ENCODE measurements at places on chromosomes 4 and X.

GRCh38 chr4:73127839-73128453 is 58.4 kb upstream of the COX18 start:
- DNase-seq, result no peak

DNA sequence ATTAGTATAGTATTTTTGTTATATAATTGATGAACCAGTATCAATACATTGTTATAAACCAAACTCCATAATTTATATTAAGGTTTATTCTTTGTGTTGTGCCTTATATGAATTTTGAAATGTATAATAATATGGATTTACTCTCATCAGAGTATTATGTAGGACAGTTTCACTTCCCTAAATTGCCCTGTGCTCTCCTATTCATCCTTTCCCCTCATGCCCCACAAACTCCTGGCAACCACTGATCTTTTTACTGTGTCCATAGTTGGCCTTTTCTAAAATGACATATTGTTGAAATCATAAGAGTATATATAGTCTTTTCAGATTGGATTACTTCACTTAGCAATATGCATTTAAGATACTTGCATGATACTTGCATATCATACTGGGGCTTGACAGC is 958.1 kb upstream of the GRID2 start:
- DNase-seq, result no peak

DNA sequence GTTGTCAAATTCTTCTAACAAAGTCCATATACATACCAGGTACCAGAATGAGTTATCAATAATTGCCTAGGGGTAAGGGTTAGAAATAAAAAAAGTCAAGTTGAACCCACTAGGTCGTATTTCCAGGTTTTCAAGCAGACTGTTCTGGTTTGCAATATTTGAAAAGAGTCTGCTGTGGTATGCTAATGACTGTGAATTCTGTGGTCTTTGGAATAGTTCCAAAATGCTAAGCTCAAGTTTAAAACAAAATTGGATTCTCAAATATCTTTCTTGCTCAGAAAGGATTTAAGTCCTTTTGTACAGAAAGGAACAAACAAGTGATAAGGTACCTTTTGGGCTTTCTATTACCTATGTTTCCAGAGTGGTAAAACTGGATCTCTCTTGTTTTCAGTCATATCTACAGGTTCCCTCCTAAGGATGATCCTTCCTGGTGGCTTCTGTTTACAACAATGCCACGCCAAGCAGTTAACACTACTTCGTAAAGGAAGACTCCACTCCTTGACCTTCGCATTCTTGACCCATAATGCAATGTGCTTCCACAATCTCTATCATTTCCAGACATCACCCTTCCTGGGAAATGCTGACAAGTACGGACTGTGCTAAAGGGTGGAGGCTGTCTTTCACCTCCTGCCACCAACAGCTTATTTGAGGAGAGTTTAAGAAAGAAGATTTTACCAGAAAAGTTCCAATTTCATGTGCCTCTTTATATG is 531.7 kb upstream of the FTHL17 start:
- no peak for DNase-seq

- no peak for DNase-seq
Observed at GRCh38 chr4:85486425-85487086, 11.6 kb downstream of the ARHGAP24 start.

DNA sequence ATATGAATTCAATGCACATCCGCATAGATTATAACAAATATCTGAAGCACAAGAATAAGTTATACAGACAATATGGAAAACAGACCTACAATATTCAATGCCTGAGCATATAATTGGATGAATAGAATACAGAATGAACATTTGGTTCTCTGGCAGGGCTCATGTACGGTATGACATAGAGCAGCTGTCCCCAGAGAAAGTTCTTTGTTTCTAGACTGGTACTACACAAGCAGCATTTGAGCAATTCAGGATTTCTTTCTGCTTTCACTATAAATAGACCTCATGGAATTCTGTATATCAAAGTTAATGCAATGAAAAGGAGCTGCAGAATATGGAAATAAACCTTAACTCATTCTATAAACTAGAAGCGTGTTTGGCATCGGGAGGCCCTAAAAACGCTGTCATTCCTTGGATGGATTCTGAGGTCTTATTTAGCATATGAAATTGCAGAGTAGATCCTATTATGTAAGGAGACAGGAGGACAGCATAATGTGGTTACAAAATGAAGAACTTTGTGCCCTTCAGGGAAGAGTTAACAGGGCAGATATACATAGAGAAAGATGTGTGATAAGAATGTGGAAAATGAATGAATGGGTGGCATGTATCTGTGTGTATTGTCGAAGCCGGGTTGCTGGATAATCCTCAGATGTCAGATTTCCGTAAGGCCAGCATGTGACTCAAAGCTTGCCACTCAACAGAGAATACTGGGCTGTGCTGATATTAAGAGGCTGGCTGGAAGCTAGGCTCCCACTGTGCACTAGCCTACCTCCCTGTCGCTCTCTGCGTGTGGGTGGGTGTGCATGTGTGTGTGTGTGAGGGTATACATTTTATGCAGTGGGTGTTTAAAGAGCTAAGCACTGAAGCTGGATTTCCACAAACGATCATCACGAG is 103.3 kb upstream of the SLC4A4 start:
- DNase-seq, result no peak

DNA sequence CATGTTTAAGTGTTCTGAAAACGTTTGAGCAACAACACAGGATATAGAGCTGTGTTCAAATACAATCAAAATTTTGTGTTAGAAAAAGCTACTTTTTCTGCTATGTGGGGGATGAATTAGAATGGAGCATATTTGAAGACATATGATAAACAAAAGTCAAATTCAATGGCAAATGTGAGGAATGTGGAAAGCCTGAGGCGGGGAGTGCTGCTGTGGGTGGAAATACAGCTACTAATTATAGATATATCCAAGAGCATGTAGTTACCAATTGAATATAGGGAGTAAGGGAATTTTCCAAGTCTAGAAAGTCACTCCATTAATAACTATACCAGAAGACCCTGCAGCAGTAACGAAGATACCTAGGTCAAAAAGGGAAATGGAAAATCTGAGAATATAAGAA is 2370.4 kb upstream of the TENM3 start:
- DNase-seq, result no peak

- DNase-seq, result no peak
Observed at GRCh38 chrX:96027407-96027806, 657.2 kb upstream of the DIAPH2 start.

GRCh38 chr4:102497986-102498385 is 3.2 kb upstream of the NFKB1 start:
- no peak for DNase-seq

DNA sequence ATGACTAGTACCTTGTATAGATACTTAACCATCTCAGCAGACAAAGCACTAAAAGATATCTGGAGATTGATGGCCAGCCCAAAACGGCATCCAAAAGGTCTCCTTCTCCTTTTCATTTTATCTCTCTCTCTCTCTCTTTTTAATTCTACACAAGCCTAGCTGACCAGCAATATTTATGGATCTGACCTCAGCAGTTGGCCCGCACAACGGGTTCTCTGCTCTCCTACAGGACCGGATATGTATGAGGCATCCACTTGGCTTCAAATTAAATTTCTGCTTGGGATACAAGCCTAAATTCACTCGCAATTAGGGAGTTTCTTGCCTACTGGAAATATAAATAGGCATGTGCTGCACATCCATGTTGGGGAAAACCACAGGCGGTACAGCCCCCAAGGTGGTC is 22.5 kb upstream of the CT55 start:
- no peak for DNase-seq

DNA sequence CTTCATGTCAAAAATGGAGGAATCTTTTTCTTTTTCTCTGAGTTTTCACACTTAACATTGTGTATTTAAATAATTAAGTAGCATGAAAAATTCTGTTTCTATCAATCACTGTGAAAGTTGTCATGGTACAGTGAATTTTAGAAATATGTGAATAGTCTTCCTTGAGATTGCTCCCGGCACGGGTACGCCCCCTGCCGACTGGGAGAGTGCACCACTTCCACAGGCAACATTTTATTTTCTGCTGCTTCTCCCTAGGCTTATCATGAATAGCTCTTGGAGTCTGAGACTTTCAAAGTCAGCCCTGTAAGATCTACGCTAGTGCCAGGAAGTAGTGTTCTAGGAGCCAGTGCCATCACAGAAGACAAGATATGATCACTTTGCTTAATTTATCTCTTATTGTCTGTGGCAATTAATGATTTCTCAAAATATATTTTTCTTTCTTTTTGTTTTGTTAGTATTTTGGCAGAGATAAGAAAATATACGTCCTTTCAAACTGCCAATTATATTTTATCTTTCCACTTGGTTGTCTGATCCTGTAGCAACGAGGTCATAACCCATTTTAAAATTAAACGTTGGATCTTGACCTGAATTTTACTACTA is 763.8 kb upstream of the AADAT start:
- peak; percentile 1 for DNase-seq

DNA sequence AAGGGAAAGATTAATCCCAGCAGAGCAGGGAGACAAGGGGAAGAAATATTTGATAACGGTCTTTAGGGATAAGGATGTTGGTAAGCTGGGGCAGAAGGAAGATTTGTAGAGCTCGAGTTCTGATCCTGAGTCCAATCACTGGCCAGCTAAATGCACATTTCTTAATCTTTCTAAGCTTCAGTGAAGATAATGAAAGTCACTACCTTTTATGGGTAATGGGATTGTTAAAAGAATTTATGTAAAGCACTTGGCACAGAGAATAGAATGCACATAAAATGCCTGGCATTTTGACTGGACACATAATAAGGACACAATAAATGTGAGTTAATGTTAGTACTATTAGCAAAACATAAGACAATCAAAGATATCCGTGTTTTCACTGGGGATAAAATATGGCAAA is 43.3 kb downstream of the NCAPG start:
- DNase-seq, result no peak

- no peak for DNase-seq
Observed at GRCh38 chr4:56438766-56439165, 2.7 kb downstream of the PAICS start.

- peak; percentile 26 for DNase-seq
Observed at GRCh38 chrX:51395810-51396728, 63.4 kb downstream of the NUDT10 start.

DNA sequence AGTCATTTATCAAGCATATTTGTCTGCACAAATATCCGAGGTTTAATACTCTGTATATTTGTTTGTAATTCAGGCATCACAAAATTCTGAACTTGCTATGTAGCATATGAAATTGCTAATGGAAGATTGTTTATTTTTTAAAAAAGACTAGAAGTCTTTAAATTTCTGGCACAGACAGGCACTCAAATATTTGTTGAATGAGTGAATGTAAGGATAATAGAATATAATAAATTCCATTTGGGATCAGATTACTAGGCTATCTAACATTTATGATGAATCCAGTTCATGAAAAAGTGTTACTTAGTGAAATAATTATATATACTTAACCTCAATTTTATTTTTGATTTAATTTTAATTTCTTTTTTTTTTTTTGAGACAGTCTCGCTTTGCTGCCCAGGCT is 30.4 kb upstream of the TEC start:
- no peak for DNase-seq

DNA sequence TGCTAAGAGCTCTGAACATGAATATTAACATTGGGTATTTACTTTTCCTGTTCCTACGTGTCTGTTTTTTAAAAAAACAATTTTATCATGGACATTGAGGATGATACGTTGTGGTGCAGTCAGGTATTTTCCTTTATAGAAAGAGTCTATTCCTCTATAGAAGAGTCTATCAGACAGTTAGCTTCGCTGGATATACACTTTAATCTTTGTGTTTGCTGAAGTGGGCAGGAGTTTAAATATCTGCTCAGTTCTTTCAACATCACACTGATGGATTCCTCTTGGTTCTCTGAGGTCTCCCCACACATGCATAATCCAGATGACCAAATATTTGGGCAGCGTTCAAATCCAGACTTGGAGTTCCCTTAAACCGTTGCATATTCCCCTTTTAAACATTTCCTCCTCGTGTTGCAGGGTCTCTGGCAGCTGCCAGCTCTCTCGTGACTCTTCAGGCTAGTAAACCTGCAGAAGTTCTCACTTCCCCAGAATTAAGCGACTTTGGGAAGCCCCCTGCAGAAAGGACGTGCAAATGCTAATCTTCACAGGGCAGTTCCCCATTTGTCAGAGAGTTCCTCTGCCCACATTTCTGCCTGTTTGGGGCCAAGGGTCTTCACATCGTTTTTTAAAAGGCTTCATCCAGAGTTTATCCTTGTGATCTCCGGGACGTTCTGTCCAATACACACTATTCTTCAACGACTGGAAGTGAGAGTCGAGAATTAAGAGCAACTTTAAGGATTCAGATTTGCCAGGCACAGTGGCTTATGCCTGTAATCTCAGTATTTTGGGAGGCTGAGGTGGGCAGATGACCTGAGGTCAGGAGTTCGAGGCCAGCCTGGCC is 20.5 kb upstream of the DHRSX start:
- no peak for DNase-seq

DNA sequence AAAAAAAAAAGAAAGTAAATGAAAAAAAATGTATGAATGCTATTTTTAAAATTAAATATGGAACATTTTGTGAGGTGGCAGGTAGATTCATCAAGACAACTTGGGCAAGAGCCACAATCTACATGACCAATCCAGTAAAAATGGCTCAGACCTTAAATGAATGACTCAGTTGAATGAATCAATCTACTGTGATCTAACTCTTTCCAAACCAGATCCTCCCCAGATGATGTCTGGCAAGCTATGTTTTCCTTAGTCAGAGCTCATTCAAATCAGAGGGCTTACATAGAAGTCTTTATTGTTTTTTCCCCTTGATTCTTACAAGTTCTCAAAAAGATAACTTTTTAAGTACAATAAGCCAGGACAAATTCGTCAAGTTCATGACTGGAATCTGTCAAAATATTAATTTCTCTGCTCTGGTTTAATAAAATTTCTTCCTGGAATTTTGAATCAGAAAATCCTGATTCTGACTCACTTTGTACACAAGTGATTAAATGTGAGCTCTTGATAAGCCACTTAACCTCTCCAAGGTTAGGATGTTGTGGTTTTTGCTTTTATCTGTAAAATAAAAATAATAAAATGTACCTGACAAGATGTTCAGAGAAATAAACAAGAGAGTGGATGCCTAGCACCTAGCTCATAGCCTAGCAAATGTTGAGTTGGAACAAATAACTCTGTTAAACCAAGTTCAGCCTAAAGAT is 105.6 kb upstream of the SMIM31 start:
- no peak for DNase-seq

GRCh38 chrX:37959212-37960021 is 46.9 kb upstream of the SYTL5 start:
- DNase-seq, result no peak

DNA sequence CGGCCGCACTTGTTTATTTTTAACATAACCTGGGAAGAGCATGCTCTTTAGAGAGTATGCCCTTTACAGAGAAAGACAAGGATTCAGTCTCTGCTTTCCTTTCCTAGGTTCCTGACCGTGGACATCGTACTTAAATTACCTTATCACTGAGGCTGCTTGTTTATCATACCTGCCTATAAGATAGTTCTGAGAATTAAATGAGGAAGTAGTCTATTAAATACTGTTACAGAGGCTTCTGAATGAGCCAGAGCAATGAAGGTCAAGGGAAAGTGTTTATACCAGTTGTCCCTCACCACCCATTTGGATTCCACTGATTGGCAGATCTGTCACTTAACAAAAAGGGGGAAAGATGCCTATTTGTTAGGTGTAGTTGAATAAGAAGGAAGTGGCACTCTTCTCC is 10.0 kb downstream of the TXLNG start:
- no peak for DNase-seq

All from left renal pelvis (tissue), 4 donors.